ENCODE measurements at places on chromosomes 16 and 17.

- no peak for DNase-seq
These were observed 9.6 kb upstream of the AKAP10 start for GRCh38 chr17:19986941-19987861.

GRCh38 chr16:34802848-34803599, 1343.6 kb downstream of the TP53TG3F start:
- no peak for DNase-seq

GRCh38 chr16:80997139-80997798, 9.4 kb downstream of the CMC2 start:
- DNase-seq, result no peak

GRCh38 chr17:35752945-35753764, at the start of gene GAS2L2:
Gene GAS2L2 (minus strand): TSS chr17:35753239. CDS start chr17:35752850, 389 bp downstream.
- no peak for DNase-seq

GRCh38 chr16:10466861-10467260, 81.0 kb downstream of the ATF7IP2 start:
- no peak for DNase-seq

DNA sequence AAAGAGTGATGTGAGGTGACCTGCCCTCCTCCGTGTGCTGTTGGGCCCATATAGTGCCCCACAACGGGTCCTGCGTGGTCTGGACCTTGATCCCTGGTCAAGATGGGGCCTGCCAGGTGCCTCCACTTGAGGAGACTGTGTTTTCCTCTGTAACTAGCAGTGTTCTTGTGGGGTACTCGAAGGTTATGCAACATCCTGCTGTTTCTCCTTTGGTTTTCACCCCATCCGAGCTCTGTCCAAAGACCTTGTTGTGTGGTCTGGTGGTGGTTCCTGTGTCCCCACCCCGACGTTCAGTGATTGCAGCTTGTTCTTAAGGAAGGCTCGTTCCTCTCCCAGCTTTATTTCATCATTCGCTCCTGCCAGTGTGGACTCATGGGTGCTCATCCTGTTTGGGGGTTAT, 38.7 kb upstream of the ZNF750 start:
- DNase-seq, result no peak

GRCh38 chr16:19607616-19608280, 52.2 kb downstream of the VPS35L start:
- no peak for DNase-seq

DNA sequence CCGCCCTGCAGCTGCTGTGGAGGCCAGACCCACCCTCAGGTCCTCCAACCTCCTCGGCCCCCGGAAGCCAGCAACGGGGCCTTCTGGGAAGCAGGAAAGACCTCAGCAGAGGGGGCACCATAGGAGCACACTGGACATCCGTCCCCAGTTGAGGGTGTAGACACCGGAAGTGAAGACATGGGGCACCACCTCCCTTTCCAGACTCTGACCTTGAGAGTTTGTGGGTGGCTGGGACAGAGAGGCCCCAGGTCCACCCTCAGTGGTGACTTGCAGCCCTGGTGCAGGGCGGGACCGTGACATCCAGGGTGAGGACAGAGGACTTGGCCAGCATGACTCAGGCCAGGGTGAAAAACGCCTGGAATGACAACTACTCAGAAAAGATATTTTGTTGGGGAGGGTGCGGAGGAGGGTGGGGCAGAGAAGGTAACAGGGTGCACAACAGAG, 19.9 kb downstream of the CEP295NL start:
- DNase-seq, result peak; percentile 73

DNA sequence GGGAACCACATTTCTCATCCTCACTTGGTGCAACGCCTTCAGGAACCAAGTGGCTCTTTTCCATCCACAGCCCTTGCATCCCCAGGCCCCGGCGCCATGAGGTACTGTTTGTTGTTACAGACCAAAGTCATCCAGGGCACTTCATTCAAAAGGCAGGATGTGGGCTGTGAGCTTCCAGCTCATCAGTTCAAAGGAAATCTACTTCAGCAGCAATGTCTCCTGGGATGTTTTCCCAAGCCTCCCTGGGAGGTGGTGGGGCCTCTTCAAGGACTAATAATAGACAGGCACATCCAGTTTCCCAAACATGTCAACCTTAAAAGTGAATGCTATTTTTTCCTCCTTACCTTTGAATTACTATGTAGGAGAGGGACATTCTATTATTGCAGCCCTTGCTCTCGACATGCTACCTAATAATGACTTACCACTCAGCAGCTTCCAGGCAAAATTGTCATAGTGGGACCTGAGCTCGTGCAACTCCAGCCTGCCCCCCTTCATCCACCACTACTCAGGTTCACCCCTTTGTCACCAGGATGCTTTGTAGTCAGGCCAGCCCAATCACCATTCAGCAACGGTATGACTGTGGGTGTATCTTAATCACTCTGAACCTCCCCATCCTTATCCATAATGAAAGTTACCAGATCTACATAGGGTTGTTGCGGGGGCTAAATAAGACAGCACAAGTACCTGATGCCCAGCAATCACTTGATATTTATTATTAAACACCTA, 1.7 kb upstream of the PRKCB start:
- no peak for DNase-seq

DNA sequence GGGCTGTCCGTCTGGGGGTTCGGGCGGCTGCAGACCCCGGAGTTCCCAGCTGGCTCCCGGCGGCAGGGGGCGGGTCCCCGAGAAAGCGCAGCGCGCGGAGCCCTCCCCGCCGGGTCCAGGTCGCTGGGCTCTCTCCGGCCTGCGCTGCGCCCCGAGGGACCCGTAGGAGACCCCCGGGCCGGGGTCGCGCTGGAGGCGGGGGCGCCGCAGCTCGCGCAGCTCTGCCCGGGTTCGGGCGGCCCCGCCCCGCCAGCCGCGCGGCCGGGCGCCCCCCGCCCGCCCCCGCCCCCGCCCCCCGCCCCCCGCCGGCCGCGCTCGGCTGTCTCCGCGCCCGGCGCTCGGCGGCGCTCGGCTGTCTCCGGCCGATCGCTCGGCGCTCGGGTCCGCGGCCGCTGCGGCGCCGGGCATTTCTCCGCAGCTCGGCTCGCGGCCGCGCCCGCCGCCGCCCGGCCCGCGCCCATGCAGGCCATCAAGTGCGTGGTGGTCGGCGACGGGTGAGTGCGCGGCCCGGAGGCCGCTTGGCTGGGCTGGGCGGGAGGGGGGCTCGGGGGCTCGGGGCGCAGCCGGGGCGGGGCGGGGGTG, at the start of gene RAC3:
TSS of gene RAC3 (plus strand) at position 376 of the 582 bp plus-strand sequence. CDS start at position 460, 84 bp downstream.
- no peak for DNase-seq

DNA sequence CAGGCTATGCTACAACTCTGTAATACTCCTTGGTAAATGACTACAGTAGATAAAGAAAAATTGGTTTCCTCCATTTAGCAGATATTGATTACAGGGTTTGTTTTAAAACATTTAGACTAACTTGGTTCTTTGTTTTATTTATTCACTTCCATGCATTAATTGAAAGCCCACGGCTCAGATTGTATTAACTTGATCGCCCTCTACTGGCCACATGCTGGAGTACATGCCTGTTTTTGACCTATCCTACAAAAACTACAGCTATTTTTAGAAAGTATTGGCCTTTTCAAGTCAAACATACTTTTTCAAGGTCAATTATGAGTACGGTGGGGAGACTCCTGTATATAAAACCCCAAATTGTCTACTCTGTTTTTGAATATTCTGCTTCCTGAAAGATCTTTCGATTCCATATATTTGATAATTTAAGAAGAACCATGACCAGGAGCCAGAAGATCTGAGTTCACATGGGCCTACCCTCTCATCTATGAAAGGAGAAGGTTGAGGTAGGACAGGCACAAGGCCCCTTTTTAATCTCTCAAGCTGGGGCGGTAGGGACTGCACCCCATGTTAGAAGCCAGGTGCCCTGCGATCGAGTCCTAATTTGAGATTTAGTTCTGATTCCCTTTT, 51.8 kb downstream of the CA10 start:
- DNase-seq, result peak; percentile 42

GRCh38 chr16:24825696-24826095, 20.1 kb upstream of the SLC5A11 start:
- DNase-seq, result no peak

GRCh38 chr17:16470265-16470664, 21.7 kb downstream of the LRRC75A start:
- DNase-seq, result no peak

DNA sequence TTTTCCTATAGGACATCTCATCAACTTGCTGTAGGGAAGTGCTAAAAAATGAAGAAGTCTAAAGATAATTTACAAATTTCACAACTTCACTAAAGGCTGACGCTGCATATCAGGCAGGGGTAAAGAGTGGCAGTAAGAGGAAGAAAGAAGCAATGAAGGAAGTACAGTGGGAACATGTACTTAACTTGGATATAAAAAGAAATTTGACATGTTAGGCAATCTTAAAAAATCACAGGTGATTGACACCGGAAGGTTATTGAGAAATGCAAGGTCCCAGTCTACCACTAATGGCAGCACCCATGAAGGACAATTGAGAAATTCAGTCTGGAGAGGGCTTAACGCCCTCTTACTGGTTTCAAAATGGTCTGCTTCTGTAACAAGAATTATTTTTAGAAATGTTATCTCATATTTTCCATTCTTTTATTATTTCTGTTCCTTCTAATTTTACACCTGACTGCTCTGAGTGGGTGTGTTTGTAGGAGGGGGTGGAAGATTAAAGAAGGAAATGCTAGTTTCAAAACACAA, 358.1 kb downstream of the KCNJ2 start:
- no peak for DNase-seq

DNA sequence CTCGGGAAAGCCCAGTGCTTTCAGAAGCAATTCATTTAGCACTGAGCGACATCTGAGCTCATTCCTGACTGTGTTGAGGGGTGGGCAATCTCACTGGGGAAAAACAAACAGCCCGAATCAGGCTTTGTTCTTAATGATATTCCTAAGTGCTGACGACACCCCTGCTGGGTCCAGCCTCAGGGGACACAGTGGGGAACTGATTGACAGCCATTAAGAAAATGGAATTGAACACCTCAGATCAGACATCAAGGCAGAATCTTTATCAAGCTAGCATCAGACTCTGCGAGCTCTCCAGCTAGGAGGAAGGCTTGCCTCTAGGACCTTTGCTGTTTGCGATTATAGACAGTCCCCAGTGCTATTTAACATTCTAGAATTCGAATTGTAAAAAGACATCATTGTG, 22.5 kb upstream of the LYRM9 start:
- no peak for DNase-seq

DNA sequence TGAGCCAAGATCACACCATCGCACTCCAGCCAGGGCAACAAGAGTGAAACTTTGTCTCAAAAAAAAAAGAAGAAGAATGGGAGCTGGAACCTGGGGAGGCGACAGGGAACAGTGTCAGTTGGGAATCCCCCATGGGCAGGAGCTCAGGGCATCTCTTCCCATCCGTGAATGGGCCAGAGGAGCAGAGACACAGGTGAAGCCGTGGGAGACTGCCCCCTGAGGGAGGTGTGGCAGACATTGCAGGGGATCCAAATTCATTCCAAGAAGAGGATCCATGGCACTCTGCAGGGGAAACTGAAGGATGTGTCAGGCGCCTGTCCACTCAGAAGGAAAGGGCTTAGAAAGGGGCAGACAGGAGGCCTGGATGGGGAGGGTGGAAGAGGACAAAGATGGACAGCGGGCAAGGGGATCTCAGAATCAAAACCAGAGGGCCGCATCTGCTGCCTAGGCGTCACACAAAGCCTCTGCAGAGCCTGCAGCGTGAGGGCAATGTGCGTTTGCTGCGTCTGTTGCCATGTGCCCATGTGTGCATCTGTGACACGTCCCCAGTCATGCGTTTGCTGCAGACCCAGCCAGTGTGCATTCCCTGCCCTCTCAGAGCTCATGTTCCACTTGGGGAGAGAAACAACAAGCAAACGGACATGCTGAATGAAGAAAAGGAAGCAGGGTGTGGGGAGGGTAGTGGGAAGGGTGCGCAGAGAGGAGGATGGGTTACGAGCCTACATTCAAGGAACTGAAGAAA, 30.6 kb upstream of the TNRC6C start:
- DNase-seq, result no peak

DNA sequence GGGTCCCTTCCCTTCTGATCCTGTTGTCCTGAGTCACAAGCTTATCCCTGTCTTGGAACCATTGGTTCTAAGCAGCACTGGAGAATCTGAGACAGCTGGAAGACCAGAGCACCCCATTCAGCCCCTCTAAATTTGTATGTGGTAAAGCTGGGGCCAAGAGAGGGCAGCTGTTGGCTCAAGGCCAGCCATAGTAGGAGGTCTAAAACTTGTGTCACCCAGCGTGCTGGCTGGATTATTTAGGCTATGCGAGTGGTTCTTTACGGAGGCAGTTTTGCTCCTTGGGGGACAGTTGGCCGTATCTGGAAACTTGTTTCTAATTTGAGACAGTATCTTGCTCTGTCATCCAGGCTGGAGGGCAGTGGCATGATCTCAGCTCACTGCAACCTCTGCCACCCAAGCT, 69.6 kb upstream of the GSE1 start:
- no peak for DNase-seq

DNA sequence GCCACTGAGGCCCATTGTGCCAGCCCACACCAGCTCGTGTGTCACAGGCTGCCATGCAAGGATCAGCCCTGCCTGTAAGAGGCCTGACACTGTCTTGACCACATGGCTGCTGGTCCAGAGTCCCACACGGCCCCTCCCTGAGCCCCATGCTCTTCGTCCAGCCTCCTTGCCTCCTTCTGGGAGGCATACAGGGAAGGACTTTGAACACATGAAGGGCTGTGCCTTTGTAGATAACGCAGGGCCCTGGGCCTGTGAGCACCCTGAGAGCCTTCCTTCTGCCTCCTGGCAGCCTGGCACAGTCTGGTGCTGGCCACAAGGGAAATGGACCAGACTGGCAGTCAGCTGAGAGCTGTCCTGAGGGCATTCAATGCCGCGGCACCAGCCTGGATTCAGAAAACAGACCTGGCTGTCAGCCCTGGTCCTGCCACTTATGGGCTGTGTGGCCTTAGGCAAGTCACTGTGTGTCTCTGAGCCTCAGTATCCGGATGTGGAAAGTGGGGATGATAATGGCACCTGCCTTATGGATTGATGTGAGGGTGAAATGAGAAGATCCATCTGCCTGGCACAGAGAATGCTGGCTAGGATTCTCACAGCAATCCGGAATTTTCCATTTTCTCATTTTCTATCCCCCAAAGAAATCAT, 19.2 kb upstream of the SPNS2 start:
- DNase-seq, result no peak

GRCh38 chr16:27819881-27820610, 243.5 kb downstream of the GSG1L start:
- no peak for DNase-seq

DNA sequence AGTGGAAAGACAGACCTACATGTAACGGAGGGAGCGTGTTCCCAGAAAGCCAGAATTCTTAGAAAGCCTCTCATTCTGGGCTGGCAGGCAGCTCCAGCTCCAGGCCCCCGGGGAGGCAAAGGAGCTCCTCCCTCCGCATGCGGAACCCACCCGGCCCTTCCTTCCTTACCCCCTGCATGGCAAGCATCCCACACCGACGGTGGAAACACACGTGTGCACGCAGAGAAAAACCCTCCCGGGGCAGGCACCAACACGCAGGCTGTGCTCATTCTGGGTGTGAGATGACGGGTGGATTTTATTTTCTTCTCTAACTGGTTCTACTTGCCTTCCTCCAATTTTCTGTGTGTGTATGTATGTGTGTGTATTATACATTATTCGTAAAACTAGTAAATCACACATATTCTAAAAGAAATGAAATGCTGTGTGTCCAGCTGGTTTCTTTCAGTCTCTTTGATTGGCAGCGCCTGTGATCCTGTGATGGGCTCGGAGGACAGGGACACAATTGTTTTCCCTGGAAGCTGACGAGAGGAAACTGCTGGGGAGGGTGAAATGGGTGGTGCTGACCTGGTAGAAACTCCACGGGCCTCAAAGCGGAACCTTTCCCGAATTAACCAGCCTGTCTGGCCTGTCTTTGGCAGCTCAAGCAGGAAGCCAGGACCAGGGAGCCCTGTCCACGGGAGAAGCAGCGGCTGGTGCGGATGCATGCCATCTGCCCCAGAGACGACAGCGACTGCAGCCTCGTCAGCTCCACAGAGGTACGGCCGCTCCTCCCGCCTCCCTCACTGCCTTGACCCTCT, 22.2 kb downstream of the CARD14 start:
- DNase-seq, result no peak

Data from frontal cortex (tissue), 4 donors.